ENCODE measurements at places on chromosomes 4 and X.

GRCh38 chr4:104549736-104550135 is 55.0 kb upstream of the CXXC4 start:
- no peak for DNase-seq

DNA sequence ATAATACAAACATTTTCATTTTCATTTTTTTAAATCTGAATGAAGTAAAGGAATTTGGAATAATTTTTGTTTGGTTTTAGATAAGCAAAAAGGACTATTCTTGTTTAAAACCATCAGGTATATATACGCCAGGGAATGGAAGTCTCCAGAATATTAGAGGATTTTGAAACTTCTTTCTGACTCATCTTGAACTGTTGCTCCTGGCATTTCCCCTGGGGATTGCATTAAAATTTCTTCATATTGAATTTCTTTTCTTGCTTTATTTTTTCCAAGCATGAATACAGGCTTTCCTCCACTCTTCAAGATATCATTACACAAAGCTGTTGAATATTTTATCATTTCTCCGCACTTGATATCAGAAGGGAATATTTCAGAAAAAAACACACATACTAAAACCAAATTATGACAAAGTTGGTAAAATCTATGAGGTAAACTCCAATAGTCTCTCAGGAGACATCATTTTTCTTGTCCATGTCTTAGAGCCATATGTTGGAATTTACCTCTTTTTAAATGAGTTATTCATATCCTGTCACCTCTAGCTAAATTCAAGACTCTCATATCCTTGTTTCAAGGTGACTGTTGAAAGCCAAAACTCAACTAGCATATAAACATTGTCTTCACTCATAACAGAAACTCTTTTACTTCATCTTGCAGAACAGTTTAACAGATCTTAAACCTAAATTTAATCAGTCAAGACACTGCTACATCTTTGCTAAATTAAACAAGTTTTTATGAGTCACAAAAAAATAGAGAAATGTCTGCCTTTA is 20.7 kb upstream of the CSN1S1 start:
- DNase-seq = no peak

GRCh38 chr4:140174543-140174942 is 20.6 kb upstream of the MAML3 start:
- DNase-seq = no peak

DNA sequence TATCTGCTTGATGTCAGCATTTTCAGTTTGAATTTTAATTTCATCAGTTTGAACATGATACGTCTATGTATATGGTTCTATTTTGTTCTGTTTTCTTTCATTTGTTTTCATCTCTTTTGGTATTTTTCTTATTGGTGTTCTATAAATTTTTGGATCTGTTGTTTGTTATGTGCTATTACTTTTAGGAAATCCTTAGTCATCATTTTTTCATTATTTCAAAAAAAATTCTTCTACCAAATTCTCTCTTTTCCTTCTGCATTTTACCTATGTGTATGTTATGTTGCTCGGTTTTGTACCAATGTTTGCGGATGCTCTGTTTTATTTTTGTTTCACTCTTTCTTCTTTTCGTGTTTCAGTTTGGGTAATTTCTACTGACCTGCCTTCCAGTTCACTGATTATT is 32.8 kb downstream of the NPY2R start:
- no peak for DNase-seq

DNA sequence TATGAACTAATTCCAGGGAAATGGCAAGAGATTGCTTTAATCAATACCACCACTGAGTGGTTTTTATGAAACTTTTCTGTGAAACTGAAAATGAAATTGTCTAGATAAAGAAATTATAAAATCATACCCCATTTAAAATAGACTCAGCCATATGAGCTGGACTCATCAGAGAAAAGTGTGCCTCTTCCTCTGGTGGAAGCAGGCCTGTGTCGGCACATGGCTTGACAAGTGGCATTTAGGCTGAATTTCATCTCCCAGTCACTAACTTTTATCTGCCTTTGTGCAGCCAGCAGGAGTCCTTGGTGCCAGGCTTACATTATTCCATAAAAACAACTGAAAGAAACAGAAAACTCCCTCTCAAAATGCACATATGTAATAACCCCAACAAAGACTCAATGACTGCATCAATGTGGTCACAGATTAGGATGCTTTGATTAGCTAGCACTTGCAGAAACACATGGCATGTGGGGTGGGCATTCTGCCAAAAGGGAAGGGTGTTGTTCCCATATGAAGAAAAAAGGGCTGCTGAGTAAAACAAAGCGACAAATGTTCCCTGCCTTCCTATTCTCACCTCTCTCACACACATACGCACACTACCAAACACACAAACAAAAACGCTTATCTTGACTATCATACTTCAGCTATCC is 232.3 kb downstream of the PABPC4L start:
- DNase-seq = no peak

- no peak for DNase-seq
Observed at GRCh38 chrX:132401935-132402334, 86.9 kb downstream of the MBNL3 start.

- no peak for DNase-seq
Observed at GRCh38 chrX:13005661-13006473, 31.0 kb downstream of the TMSB4X start.

DNA sequence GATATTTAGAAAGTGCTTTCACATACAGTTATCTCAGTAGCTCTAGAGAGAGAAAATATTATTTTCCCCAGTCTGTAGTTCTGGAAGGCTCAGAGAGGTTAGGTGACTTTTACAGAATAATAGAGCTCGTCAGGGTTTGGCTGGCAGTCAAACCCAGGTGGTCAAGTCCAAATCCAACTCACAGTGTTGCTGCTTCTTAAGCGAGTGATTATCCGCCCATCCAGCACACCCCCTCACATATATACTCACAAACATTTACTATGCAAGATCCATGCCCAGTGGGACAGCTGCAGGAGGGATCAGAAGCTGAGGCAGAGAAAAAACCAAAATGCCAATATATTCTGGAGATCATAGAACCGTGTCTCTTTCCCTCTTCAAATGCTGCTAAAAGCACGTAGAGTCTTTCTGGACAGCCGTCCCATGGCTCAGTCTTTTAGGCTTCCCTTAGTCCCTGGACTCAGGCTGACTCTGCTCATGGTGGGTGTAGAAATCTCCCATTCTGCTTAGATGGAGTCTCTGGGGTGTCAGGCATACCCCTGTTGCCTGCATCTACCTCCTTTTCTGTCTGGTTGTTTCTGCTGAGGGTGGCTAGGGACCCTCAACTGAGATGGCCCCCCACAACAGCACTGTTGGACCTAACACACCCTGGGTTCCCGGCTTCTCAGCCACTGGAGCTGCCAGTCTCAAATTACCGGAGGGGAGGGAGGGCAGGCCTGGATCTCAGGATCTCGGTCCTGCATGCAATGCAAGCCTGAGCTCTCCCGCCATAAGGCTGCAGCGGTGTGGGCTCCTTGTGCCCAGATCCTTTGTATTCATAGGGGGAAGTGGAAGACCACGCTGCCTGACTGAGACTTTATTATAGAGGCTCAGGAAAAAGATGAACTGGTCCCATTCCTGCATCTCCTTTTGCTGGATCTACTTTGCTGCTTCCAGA is at the start of gene CHRNA9:
CHRNA9 (plus strand) TSS at position 743 of the 934 bp plus-strand sequence; CDS start at position 878, 135 bp downstream.
- DNase-seq = no peak

- DNase-seq = no peak
Observed at GRCh38 chrX:41824551-41824950, 98.8 kb downstream of the CASK start.

- DNase-seq = no peak
Observed at GRCh38 chr4:6052679-6053078, 34.4 kb upstream of the C4orf50 start.

GRCh38 chrX:2784026-2784425 is 32.2 kb downstream of the XG start:
- no peak for DNase-seq

DNA sequence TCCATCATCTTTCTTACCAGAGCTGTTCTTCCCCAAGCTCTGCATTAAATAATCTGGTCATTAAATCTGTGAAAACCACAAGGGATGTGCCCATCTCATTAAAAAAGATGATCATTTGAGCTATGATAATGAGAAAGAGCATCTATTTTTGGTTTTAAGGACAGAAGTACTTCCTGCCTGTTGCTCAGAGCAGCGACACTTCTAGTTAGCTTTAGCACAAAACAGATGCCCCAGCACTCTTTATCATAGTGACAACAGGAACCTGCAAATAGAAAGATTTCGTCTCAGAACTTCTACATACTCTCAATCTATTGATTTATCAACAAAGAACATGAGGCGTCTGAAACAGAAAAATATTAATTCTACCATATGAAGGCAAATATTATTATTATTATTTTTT is 140.1 kb downstream of the APBB2 start:
- no peak for DNase-seq

- DNase-seq = no peak
Observed at GRCh38 chr4:126727461-126727860, 905.3 kb upstream of the INTU start.

- no peak for DNase-seq
Observed at GRCh38 chr4:118587116-118587831, 97.9 kb upstream of the METTL14 start.
